ENCODE measurements at places on chromosomes 3 and 15.

DNA sequence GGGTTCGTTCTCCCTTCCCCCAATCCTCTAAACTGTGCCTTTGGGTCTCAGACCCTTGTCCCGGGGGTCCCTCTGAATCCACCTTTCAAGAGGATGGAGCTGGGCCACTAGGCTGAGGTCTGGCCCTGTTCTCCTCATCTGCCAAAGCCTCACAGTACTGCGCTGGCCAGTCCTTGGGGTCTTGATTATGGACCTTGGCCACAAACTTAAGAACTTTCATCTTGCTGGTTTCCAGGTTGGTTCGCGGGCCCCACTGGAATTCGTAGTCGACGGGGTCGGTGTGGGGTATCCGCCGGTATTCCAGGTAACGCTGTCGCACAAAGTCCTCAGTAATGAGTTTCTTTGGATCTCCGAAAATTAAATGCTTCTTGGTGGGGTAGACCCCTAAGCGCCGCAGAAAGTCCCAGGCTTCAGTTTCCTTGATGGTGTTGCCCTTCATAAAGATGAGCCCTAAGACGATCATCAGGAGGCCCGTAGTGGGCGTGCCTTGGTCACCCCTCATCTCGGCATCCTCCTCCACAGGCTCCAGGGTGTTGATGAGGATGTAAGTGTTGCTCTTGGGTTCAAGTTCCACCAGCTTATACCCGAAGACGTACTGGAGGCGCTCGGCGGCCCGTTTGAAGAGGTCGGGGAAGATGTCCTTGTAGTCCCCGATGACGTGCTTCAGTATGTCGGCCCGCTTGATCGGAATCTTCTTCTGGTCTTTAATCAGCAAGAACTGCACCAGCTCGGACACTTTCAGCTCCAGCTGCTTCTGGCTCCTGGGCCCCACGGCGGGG is 727 bp downstream of the NSMCE3 start:
- H3K36me3 ChIP-seq: no peaks in the 10 kb centered on the region
- peaks cover 3% of the 10 kb centered on the region for H3K27me3 ChIP-seq

GRCh38 chr3:64073158-64073761 is 50.0 kb upstream of the PSMD6 start:
- H3K27ac ChIP-seq: no peak overlapping the region
- H3K36me3 ChIP-seq: no peaks in the 10 kb centered on the region
- peaks cover 7% of the 10 kb centered on the region for H3K4me1 ChIP-seq
- H3K4me3 ChIP-seq: no peak overlapping the region
- DNase-seq: no peak

DNA sequence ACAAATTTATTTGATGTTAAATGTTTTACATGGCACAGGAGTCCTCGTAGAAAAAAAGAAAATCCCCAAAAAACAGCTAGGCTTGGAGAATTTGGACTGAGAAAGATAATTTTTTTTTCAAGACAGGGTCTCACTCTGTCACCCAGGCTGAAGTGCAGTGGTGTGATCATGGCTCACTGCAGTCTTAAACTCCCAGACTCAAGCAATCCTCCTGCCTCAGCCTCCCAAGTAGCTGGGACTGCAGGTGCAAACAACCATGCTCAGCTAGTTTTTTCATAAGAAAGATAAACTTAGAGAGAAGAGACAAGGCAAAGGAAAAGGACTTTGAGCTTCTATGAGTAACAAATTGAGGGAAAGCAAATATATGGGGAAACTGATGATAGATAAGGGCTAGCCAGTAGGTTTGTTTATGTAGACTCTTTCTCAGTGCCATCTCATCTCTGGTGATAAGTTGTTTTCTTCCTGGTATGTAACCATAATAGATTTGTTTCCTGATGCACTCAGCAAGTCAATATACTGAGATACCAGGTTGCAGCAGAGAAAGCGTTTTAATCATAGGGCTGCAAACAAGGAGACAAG is 13.1 kb upstream of the TRMT10C start:
- H3K27ac ChIP-seq: no peak overlapping the region
- peaks cover 1% of the 10 kb centered on the region for H3K27me3 ChIP-seq
- no peaks in the 10 kb centered on the region for H3K4me1 ChIP-seq
- H3K4me3 ChIP-seq: no peak overlapping the region
- DNase-seq: no peak
- H3K36me3 ChIP-seq: peaks cover 12% of the 10 kb centered on the region

DNA sequence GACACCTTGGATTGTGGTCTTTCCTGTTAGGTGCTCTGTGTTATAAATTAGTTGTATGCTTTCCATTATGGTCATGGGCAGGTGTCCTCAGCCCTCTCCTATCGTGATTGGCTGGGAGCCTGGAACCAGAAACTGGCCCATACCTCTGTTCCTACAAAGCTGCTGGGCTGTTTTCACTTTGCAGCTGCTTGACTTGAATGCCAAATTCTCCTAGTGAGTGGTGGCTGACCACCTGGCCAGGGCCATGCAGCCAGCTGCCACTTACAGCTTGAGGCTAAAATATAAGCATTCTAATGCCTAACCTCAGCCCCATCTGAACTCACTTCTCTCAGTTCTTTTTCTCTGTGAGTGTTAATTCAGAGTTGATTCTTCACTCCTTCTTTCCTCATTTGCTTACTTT is 239.3 kb upstream of the GBE1 start:
- no peak for DNase-seq
- no peak overlapping the region for H3K4me3 ChIP-seq
- H3K27ac ChIP-seq: no peak overlapping the region

- H3K4me1 ChIP-seq: peaks cover 27% of the 10 kb centered on the region
- no peaks in the 10 kb centered on the region for H3K36me3 ChIP-seq
- DNase-seq: no peak
- no peak overlapping the region for H3K4me3 ChIP-seq
- H3K27me3 ChIP-seq: no peaks in the 10 kb centered on the region
Observed at GRCh38 chr3:156317462-156318074, 197.2 kb downstream of the KCNAB1 start.

- no peak for DNase-seq
- H3K4me1 ChIP-seq: peaks cover 7% of the 10 kb centered on the region
- no peak overlapping the region for H3K4me3 ChIP-seq
- no peak overlapping the region for H3K27ac ChIP-seq
Observed at GRCh38 chr3:86948822-86949221, 42.1 kb downstream of the VGLL3 start.

- H3K4me1 ChIP-seq: peaks cover 2% of the 10 kb centered on the region
- DNase-seq: peak; percentile 23
- H3K36me3 ChIP-seq: no peaks in the 10 kb centered on the region
- no peak overlapping the region for H3K4me3 ChIP-seq
- H3K27ac ChIP-seq: no peak overlapping the region
- no peaks in the 10 kb centered on the region for H3K27me3 ChIP-seq
Observed at GRCh38 chr3:183895296-183895695, 10.6 kb upstream of the PARL start.

- no peak overlapping the region for H3K4me3 ChIP-seq
- no peak overlapping the region for H3K27ac ChIP-seq
- no peaks in the 10 kb centered on the region for H3K27me3 ChIP-seq
- H3K4me1 ChIP-seq: peaks cover 8% of the 10 kb centered on the region
- no peaks in the 10 kb centered on the region for H3K36me3 ChIP-seq
Observed at GRCh38 chr3:89622063-89622700, 514.8 kb downstream of the EPHA3 start.

GRCh38 chr3:97665896-97666295 is 98.7 kb upstream of the ARL6 start:
- no peaks in the 10 kb centered on the region for H3K36me3 ChIP-seq
- H3K27me3 ChIP-seq: no peaks in the 10 kb centered on the region
- no peak overlapping the region for H3K27ac ChIP-seq
- DNase-seq: no peak

- H3K4me3 ChIP-seq: no peak overlapping the region
- H3K27ac ChIP-seq: no peak overlapping the region
Observed at GRCh38 chr15:101456057-101456739, 33.3 kb downstream of the PCSK6 start.

DNA sequence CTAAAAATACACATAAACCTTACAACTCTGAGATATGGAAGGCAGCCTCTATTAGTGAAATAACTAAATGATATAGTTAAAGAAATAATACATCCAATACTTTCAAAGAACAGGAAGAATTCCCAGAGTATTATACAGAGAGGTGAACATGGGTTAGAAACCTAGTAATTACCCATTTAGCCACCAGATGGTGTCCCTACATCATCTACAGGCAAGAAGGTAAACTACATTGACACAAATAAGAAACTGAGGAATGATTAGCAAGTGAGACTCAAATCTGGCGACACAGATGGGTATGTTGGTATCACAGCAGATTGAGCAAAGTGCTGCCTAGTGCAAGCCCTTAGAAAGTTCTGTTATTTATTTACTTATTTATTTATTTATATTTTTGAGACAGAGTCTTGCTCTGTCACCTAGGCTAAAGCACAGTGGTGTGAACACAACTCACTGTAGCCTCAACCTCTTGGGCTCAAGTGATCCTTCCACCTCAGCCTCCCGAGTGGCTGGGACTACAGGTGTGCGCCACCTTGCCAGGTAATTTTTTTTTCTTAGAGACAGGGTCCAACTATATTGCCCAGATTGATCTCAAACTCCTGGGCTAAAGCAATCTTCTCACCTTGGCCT is 28.2 kb downstream of the NEK4 start:
- peaks cover 45% of the 10 kb centered on the region for H3K36me3 ChIP-seq
- H3K4me3 ChIP-seq: no peak overlapping the region
- DNase-seq: no peak
- no peaks in the 10 kb centered on the region for H3K4me1 ChIP-seq

DNA sequence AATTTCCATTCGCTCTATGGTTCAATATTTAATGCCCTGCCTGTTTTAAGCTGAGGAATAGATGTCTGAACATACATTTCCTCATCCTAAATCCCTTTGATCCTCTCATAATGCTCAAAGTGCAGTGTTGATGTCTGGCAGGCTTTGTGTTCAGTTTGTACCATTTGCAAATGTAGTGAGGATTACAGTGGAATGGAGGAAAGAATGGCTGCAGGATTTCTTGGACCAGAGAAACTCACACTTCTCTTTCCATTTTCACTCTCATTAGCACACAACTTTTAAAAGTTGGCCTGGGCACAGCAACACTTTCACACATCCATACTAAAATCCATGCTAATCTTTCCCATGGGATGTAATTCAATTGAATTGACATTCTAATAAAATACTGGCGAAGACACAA is 28.6 kb upstream of the THRB start:
- peaks cover 9% of the 10 kb centered on the region for H3K27me3 ChIP-seq
- no peak for DNase-seq
- no peak overlapping the region for H3K27ac ChIP-seq
- H3K4me3 ChIP-seq: no peak overlapping the region

GRCh38 chr3:188270423-188270972 is 116.5 kb downstream of the LPP start:
- H3K27me3 ChIP-seq: peaks cover 3% of the 10 kb centered on the region
- no peak for DNase-seq
- H3K4me3 ChIP-seq: no peak overlapping the region
- peaks cover 34% of the 10 kb centered on the region for H3K4me1 ChIP-seq
- peaks cover 4% of the 10 kb centered on the region for H3K36me3 ChIP-seq
- H3K27ac ChIP-seq: peak overlapping the region; percentile 24

GRCh38 chr15:92636908-92637481 is 18.6 kb downstream of the FAM174B start:
- H3K27me3 ChIP-seq: peaks cover 7% of the 10 kb centered on the region
- no peak for DNase-seq
- H3K4me3 ChIP-seq: no peak overlapping the region
- peaks cover 32% of the 10 kb centered on the region for H3K36me3 ChIP-seq

DNA sequence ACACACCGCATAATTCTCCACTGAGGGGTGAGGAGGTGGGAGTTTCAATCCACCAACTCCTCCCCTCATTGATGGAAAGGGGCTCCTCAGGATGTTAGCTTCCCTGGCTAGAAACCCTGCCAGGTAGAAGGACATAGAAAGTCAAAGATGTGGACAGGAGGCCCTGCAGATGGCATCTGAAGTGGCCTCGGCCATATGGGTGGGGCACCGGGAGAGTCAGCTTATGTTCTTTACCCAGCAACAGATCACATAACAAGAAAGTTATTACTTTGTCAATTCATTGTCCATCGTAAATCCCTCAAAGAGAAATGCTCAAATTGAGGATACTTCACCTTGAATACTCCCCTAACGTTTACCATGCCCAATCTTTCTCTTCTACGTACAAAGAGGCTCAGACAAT is 97.3 kb upstream of the ARHGEF3 start:
- no peak for DNase-seq
- no peak overlapping the region for H3K4me3 ChIP-seq
- H3K27ac ChIP-seq: peak overlapping the region; percentile 8
- peaks cover 14% of the 10 kb centered on the region for H3K4me1 ChIP-seq

- peak overlapping the region; percentile 0 for H3K4me3 ChIP-seq
- H3K27me3 ChIP-seq: peaks cover 2% of the 10 kb centered on the region
- DNase-seq: no peak
- H3K4me1 ChIP-seq: peaks cover 4% of the 10 kb centered on the region
Observed at GRCh38 chr15:68512052-68512451, 66.7 kb upstream of the CORO2B start.
